Cerebellum (tissue), 4 donors: ENCODE measurements at places on chromosomes 12 and 14. TPM values are rescaled to one million over a fixed set of nuclear protein-coding genes. Genes with fewer than 3 reads are reported as not detected.

MANSC4 gene
- 0.27 TPM for total RNA-seq

SERPINA12 gene
- not detected for total RNA-seq

NPFF gene
- not detected for total RNA-seq

DNA sequence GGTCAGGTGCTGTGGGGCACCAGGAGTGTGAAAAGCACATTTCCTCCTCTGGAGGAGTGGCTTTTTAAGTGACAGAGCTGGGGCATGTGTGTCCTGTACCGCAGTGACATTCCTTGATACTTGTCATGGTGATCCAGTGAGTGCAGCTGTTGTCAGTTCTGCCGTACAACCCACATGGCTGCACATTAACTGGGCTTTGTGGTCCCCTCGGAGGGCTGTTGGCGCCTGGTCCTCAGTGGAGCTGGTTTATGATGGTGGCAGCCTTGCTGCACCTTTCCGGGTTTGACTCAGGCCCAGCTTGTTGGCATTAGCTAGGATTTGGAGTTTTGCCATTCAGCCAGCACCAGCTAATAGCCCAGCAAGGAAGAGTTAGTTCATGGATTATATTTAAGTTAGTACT is 77.0 kb downstream of the SLC25A47 start:
- DNase-seq, result peak; percentile 84

DNA sequence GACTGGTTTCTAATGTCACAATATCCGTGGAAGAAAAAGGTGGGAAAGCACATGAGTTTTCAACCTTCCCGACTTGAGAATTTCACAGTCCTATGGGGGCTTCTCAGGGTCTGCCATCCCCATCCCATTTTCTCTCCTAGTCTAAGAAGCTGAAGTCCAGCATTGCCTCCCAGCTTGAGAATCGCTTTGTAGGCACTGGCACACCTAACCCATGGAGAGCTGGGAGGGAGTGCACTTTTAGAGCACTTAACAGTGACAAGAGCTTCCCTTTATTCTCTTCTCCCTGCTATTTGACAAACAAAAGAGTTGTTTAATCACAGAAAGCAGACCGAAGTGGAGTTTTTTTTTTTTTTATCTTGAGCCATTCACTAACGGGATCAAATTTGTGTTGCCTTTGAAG is 22.8 kb upstream of the SRRM4 start:
- no peak for DNase-seq

DNA sequence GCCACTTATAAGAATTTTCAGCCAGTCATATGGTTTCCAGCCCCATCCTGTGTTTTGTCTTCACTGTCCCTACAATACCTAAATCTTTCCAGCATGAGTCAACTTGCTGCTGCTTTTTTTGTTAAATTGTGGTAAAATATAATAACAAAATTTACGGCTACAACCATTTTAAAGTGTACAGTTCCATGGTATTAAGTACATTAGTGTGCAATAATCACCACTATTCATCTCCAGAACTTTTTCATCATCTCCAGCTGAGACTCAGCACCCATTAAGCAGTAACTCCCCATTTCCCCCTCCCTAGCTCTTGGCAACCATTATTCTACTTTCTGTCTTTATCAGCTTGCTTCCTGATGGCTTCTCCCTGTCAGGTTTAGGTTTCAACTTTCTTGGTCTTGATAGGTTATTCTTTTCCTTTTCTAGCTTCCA is 39.1 kb downstream of the FRS2 start:
- DNase-seq, result no peak

- DNase-seq, result no peak
These were observed 3.9 kb downstream of the AJUBA start for GRCh38 chr14:22978487-22978837.

- no peak for DNase-seq
These were observed 12.5 kb downstream of the AVPR1A start for GRCh38 chr12:63138488-63138887.
